ENCODE measurements at places on chromosomes 16 and 17.
A peak's percentile ranks its signal among the peaks of the same experiment; 100 is the strongest.

- no peak for DNase-seq
- no peaks in the 10 kb centered on the region for H3K4me1 ChIP-seq
- H3K27ac ChIP-seq: no peak overlapping the region
- no peaks in the 10 kb centered on the region for H3K36me3 ChIP-seq
- no peaks in the 10 kb centered on the region for H3K27me3 ChIP-seq
Measured at GRCh38 chr17:53570731-53571130, 252.0 kb upstream of the KIF2B start.

DNA sequence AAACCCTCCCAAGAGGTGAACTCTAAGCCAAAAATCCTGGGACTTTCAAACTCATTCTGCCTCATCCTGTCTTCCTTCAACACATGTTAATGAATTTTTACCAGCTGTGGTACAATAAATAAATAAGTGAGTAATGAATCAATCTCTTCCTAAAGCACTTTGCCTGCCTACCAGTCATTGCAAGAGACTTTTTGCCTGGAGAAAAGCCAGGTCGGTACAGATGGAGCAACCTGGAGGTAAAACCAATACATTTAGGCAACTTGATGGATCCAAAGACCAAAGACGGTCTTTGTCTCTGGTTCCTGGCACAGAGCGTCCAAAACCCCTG is 324.2 kb downstream of the PMP22 start:
- no peaks in the 10 kb centered on the region for H3K36me3 ChIP-seq
- H3K4me1 ChIP-seq: no peaks in the 10 kb centered on the region
- H3K4me3 ChIP-seq: no peak overlapping the region
- no peaks in the 10 kb centered on the region for H3K27me3 ChIP-seq
- DNase-seq: no peak

GRCh38 chr16:75203096-75203495 is 3.9 kb downstream of the CTRB2 start:
- H3K36me3 ChIP-seq: no peaks in the 10 kb centered on the region
- no peaks in the 10 kb centered on the region for H3K4me1 ChIP-seq
- no peaks in the 10 kb centered on the region for H3K27me3 ChIP-seq
- H3K27ac ChIP-seq: no peak overlapping the region
- no peak overlapping the region for H3K4me3 ChIP-seq

GRCh38 chr16:46900455-46901235 is 16.5 kb downstream of the GPT2 start:
- no peak overlapping the region for H3K4me3 ChIP-seq
- no peak for DNase-seq
- no peaks in the 10 kb centered on the region for H3K27me3 ChIP-seq
- H3K36me3 ChIP-seq: peaks cover 2% of the 10 kb centered on the region
- H3K4me1 ChIP-seq: no peaks in the 10 kb centered on the region

GRCh38 chr16:23803591-23804123 is 32.1 kb upstream of the PRKCB start:
- DNase-seq: no peak
- no peak overlapping the region for H3K27ac ChIP-seq
- no peaks in the 10 kb centered on the region for H3K4me1 ChIP-seq
- no peak overlapping the region for H3K4me3 ChIP-seq
- no peaks in the 10 kb centered on the region for H3K27me3 ChIP-seq
- no peaks in the 10 kb centered on the region for H3K36me3 ChIP-seq

GRCh38 chr17:29119265-29119664 is 60.9 kb downstream of the MYO18A start:
- no peaks in the 10 kb centered on the region for H3K27me3 ChIP-seq
- no peak for DNase-seq
- H3K36me3 ChIP-seq: no peaks in the 10 kb centered on the region
- H3K27ac ChIP-seq: no peak overlapping the region
- no peaks in the 10 kb centered on the region for H3K4me1 ChIP-seq

DNA sequence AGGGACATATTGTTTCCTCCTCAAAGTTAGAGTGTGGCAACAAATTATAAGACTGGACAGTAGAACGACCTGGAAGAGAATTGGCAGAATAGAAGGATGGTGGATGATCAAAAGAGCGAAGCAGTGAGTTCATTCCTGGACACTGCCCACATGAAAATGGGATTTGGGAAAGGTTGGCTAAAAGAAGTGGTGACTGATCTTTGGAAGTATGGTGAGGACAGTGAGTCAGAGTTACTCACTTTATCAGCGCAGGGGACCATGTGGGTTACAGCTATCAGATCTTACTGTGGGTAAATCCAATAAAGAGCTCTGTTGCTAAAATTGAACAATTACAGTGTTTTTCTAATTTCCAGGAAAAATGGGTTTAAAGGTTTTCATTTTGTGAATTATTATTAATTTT is 2.7 kb upstream of the TANC2 start:
- no peaks in the 10 kb centered on the region for H3K27me3 ChIP-seq
- no peaks in the 10 kb centered on the region for H3K4me1 ChIP-seq
- no peak for DNase-seq
- no peak overlapping the region for H3K27ac ChIP-seq
- no peak overlapping the region for H3K4me3 ChIP-seq

DNA sequence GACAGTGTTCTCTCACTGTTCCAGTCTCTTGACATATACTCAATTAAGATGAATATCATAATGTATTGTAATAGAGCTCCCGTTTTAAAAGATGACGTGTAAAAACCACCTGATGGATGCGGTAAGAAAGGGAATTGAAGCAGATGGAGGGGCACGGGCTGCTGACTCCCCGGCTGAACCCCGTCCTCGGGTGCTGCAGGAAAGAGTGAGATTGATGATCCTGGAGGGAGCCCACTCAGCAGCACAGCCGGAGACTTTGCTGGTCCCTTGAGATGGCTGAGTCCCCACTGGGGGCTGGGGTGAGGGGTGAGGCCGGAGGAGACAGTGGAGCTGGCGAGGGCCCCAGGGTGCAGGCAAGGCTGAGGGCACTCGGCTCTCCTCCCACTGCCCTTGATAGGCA is 217.4 kb downstream of the RPTOR start:
- H3K36me3 ChIP-seq: no peaks in the 10 kb centered on the region
- no peaks in the 10 kb centered on the region for H3K27me3 ChIP-seq
- H3K27ac ChIP-seq: no peak overlapping the region
- H3K4me3 ChIP-seq: no peak overlapping the region
- no peaks in the 10 kb centered on the region for H3K4me1 ChIP-seq

- no peak overlapping the region for H3K27ac ChIP-seq
- H3K27me3 ChIP-seq: no peaks in the 10 kb centered on the region
- no peaks in the 10 kb centered on the region for H3K4me1 ChIP-seq
- DNase-seq: no peak
- H3K4me3 ChIP-seq: no peak overlapping the region
Measured at GRCh38 chr16:85329059-85329812, 217.0 kb upstream of the CIBAR2 start.

GRCh38 chr17:45018848-45019711 is 32.4 kb downstream of the DCAKD start:
- H3K27ac ChIP-seq: no peak overlapping the region
- no peaks in the 10 kb centered on the region for H3K4me1 ChIP-seq
- peak; percentile 83 for DNase-seq
- peak overlapping the region; percentile 29 for H3K4me3 ChIP-seq
- no peaks in the 10 kb centered on the region for H3K36me3 ChIP-seq

GRCh38 chr17:82146663-82147654 is 48.9 kb upstream of the FASN start:
- no peaks in the 10 kb centered on the region for H3K36me3 ChIP-seq
- no peaks in the 10 kb centered on the region for H3K4me1 ChIP-seq
- H3K4me3 ChIP-seq: no peak overlapping the region
- DNase-seq: no peak

GRCh38 chr16:58421529-58421928 is 29.3 kb downstream of the GINS3 start:
- H3K27me3 ChIP-seq: no peaks in the 10 kb centered on the region
- no peak overlapping the region for H3K27ac ChIP-seq
- no peaks in the 10 kb centered on the region for H3K4me1 ChIP-seq
- H3K36me3 ChIP-seq: no peaks in the 10 kb centered on the region
- no peak overlapping the region for H3K4me3 ChIP-seq
- no peak for DNase-seq

- no peaks in the 10 kb centered on the region for H3K4me1 ChIP-seq
- DNase-seq: no peak
- no peak overlapping the region for H3K27ac ChIP-seq
- H3K27me3 ChIP-seq: no peaks in the 10 kb centered on the region
Measured at GRCh38 chr17:2369551-2370210, 31.2 kb downstream of the MNT start.

DNA sequence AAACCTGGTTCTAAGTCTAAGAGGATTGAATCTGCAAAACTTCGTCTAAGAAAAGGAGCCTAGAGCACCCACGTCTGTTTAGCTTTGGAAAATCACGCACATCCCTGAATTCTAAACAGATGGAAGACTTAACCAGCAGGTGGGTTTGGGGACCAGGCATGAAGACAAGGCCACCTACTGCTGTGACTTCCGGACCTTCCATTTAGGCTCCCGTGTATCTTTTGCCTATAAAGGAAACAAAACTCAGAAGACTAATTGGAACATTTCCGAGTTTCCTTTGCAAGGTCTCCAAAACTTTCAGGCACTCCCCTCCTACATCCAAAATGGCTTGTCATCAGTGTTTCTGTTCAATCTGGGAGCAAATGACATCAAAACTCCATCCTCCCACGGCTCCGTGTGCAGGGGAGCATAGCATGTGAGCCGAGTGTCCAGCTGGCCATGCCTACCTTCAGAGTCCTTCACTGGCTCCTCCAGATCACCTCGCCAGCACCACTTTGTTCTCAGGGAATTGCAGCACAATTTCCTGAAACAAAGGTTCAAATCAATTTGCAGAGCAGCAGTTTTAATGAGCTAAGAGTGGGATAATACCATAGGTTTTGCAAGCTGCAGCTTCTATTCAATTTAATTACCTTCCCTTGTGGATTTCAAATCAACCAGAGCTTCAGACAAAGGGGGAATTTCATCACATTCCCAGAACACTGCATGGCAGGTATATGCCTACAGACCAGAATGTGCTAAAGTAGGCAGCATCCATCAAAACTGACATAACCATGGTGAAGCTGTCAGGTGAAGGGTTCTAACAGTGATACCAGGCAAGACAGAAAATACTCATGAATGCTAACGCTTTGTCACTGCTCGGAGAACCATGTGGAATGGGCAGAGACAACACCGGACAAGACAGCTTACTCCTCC is 23.5 kb downstream of the CACNG1 start:
- no peaks in the 10 kb centered on the region for H3K27me3 ChIP-seq
- no peak overlapping the region for H3K4me3 ChIP-seq
- H3K27ac ChIP-seq: no peak overlapping the region
- DNase-seq: no peak

DNA sequence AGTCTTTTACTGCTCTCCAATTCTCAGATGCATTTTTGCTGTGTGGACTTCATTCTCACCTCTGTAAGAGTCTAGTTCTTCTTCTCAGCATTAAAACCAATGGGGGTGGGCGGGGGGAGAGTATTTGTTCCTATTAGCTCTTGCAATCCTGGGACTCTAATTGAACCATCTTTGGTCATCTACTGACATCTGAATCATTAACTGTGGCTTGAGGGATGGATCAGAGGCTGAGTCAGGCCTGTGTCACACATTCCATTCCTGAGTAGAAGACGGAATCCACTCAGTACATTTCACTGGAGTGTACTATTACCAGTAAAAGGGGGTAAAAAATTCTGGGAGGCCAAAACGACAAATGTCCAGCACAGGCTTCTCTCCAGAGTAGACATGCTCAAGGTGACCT is 12.8 kb upstream of the ZNF23 start:
- no peaks in the 10 kb centered on the region for H3K27me3 ChIP-seq
- H3K4me1 ChIP-seq: no peaks in the 10 kb centered on the region
- DNase-seq: no peak
- H3K36me3 ChIP-seq: peaks cover 11% of the 10 kb centered on the region
- H3K4me3 ChIP-seq: no peak overlapping the region
- no peak overlapping the region for H3K27ac ChIP-seq

DNA sequence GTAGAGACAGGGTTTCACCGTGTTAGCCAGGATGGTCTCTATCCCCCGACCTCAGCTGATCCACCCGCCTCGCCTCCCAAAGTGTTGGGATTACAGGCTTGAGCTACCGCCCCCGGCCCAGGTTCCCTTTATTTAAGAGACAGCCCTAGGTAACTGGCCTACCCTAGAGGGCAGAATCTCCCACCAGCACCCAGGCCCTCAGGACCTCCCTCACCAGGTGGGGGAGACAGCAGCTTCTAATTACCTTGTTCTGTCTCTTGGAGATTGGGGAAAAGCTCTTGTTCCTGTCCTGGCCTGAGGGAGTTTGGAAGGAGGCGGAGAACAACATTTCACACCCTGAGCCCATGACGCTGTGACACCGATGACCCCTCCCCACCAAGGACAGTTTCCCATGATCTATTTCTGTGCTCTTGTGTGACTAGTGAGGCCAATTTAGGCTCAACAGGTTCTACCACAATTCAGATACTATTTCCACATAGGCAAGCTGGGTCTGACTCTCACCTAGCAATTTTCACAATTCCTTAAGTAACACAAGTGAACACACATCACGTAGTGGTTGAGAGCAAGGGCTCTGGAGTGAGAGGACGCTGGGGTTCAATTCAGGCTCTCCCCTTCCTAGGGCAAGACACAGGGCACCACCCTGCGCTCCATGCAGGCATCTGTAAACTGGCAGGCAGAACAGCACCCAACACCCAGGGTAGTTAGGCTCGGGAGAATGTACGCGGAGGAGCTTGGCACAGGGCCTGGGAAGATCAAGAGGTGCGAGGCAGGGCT is 20.4 kb downstream of the HDAC5 start:
- no peak overlapping the region for H3K4me3 ChIP-seq
- H3K36me3 ChIP-seq: no peaks in the 10 kb centered on the region
- H3K4me1 ChIP-seq: peaks cover 3% of the 10 kb centered on the region
- H3K27me3 ChIP-seq: no peaks in the 10 kb centered on the region
- no peak for DNase-seq
- H3K27ac ChIP-seq: no peak overlapping the region

DNA sequence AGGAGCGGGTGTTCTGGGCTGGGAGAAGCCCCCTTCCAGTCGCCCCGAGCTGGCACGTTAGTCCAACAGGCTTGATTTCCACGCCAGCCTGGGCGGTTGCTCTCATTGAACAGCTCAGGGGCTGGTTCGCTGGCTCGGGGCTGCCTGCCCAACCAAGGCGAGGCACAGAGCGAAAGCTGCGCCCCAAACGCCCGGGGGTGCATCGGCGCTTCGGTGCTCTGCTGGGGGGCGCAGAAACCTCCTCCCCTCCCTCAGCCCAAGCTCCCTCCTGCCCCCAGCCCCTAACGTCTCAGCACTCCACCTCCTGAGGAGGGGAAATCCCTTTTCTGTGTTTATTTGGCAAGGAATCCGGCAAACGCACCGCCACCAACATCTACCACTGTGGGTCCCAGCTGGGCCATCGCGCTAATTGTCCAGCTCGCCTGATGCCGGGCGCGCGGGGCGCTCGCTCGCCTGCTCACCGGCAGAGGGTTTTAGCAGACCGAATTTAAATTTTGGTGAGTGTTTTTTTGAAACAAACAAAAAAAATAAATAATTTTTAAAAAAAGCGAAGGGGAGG is 29.5 kb upstream of the RBFOX1 start:
- no peaks in the 10 kb centered on the region for H3K36me3 ChIP-seq
- no peak overlapping the region for H3K4me3 ChIP-seq
- H3K27ac ChIP-seq: no peak overlapping the region
- DNase-seq: no peak
- H3K27me3 ChIP-seq: no peaks in the 10 kb centered on the region

All from aorta (tissue), 5 donors.